ENCODE measurements at places on chromosomes 11 and 22.
A peak's percentile ranks its signal among the peaks of the same experiment; 100 is the strongest.

DNA sequence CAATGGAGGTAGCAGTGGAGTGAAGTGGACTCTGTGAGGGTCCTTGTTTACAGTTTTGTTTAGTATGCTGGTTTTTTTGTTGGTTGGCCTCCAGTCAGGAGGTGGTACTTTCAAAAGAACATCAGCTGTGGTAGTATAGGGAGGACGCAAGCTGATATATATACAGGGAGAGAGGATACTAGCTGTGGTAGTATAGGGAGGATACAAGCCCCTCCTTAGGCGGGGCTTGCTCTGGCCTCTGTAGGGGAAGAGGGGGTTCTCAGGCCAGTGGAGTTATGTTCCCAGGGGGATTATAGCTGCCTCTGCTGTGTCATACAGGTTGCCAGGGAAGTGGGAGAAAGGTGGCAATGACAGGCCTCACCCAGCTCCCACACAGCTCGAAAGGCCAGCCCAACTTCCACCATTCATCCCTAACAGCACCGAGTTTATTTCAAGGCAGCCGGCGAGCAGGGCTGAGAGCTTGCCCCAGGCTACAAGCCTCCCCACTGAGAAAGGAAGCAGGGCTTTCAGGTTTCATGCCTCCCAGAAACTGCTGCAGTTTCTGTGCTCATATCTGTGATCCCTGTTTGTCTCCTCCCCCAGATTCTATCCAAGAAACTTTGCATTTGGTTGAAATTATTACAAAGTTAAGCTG is 10.4 kb downstream of the OR52E6 start:
- DNase-seq: no peak

DNA sequence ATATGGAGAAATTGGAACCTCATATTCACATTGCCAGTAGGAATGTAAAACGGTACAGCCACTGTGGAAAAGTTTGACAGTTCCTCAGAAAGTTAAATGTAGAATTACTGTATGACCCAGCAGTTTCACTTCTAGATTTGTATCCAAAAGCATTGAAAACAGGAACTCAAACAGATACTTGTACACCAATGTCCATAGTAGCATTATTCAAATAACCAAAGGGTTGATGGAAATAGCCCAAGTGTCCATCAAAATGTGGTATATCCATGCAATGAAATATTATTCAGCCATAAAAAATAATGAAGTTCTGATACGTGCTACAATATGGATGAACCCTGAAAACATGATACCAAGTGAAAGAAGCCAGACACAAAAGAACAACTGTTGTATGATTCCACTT is 17.8 kb downstream of the PRRG4 start:
- DNase-seq: no peak

- no peak for DNase-seq
Measured at GRCh38 chr11:104476454-104476853, 312.5 kb upstream of the PDGFD start.

- DNase-seq: no peak
Measured at GRCh38 chr11:95991545-95991944, 67.6 kb upstream of the MTMR2 start.

DNA sequence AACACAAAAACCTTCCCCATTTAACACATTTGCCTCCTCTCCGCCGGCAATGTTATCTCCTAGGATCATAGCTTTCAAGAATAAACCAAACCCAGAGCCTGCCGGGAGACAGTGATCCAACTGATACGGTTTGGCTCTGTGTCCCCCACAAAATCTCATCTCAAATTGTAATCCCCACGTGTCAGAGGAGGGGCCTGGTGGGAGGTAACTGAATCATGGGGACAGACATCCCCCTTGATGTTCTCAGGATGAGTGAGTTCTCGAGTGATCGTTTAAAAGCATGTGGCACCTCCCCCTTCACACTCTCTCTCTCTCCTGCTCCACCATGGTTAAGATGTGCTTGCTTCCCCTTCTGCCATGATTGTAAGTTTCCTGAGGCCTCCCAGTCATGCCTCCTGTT is 33.3 kb downstream of the RBFOX2 start:
- DNase-seq: peak; percentile 39

DNA sequence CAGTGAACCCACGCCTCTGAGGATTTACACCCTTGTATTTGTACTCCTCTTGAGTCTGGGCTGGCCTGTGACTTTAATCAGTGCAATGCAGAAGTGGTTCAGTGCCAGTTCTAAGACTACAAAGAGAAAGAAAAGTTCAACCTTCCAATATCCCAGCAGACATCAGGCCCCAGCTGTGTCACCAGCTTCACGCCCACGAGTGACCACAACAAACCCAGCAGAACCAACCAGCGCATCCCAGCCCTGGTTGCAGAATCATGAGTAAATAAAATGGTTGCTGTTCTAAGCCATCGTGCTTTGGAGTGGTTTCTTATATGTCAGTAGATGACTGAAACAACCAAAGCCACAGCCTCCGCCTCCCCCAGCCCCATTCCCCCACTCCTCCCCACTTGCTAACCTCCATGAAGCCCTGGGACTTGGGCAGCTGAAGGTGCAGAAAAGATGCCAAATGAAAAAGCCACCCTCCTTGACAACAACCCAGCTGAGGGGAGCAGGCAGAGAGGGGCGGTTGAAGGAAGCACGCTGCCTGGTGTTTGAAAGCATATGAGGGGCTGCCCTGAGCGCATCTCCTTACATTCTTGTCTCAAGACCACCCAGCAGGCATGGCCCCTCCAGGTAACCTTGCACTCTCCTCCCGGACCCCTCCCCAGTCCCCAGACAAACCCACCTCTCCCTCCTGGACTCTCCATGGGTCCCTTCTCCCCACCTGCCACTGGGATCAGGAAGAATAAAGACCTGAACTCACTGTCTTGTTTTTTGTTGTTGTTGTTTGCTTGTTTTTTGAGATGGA is 20.9 kb downstream of the TSKU start:
- no peak for DNase-seq

- DNase-seq: no peak
Measured at GRCh38 chr11:9231848-9232177, 33.3 kb downstream of the DENND5A start.

GRCh38 chr11:92268546-92268945 is 43.9 kb downstream of the FAT3 start:
- no peak for DNase-seq

GRCh38 chr11:13964771-13965074 is 2.2 kb downstream of the SPON1 start:
- no peak for DNase-seq

DNA sequence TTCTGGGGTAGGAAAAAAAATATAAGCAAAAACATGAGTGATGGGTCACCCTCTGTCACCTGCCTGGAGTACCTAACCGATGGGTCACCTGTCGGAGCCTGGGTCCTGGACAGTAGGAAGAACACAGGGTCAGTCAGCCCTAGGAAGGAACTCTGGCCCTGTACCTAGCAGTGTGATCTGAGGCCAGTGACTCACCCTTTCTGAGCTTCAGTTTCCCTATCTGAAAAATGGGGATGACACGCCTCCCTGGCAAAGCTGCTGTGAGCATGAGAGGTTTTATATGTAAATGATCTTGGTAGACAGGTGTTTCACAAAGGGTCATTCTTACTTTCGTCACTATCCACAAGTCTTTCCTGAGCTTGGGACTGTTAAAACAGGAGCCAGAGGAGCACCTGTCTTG is 182.0 kb downstream of the ST3GAL4 start:
- DNase-seq: no peak

DNA sequence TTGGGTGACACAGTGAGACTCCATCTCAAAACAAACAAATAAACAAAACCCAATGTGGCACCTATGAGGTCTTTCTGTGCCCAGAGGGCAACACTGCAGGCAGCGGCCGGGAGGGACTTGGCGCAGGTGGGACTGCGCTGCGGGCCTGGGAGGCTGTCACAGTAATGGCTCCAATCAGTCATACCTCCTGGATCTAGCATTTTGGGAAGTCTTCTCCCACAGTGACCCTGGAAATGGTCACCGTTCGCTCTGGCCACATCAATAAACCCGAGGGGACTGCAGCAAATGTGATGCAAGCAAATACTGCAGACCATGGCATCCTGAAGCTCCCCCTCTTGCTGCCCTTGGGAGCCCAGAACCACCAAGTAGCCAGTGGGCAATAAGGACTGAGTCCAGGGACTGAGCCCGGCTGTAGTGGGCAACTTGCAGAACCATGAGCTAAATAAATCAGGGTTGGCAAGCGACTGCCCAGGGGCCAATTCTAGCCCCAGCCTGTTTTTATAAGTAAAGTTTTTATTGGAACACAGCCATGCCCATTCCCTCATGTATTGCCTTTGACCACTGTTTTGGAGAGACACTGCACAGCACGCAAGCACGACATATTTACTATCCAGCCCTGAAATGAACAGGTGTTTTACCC is 15.4 kb downstream of the SHANK2 start:
- no peak for DNase-seq

DNA sequence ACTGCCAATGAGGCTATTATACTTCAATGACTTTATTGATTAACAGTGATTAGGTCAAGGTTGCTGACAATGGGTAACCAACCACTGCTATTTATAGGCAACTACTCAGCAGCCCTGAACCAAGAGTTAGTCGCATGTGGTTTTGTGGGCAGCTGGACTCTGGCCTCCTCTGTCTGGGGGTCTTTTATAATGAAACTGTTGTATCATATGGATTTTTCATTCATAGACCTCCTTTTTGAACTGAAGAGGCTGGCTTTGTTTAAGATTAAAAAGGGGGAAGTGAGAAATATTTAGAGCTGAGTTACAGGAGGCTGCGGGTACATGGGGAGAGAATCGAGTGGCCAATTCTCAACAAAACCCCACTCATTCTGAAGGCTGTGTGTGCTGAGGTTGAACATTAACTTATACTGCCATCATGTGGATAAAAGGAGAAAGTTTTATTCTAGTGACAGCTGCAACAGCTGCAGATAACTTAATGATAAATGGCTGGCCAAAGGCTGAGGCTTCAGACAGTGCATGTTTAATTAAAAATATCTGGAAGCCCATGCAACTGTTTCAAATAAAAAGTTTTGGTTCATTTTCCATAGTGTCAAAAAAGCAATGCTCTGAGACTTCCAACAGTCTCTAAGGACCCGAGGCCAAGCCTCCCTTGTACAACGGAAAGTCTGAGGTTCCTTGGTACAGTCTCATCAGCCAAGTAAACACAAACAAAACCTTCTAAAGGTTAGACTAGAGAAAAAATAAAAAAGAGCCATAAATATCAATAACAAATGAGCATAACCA is 682.6 kb downstream of the KCNA4 start:
- no peak for DNase-seq

DNA sequence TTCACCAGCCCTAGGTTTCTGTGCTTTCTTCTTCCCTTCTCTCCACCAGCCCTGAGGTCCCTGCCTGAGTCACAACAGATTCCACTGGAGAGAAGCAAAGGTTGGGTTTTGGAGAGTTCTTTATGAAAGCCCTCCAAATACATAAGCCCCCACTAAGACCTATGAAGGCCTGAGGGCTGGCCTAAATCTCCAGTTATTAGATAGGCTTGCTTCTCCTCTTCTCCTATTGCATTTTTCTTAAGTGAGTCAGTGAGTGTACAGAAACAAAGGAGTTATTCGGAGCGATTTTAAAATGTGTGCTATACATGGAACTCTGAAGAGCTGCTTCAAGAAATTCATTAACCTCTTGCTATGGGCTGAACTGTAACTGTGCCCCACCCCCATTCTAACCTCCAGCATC is 1057.3 kb downstream of the OPCML start:
- DNase-seq: no peak

DNA sequence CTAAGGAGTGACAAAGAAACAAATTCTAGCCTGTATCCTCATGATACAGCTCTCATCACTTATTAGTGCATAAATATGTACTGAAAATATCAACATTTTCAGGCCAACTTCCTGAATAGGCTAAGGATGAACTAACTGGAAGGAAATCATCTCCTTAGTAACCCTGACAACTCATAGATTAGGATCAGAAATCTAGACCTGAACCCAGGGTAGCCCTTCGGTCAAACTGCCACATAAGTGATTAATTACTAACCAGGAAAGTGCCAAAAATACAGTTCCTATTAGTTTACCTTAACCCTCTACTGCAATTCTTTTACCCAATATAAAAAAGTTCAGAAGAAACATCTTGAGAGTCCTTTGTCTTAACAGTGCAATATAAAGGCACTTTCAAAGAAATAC is 40.0 kb downstream of the AMBRA1 start:
- DNase-seq: no peak

DNA sequence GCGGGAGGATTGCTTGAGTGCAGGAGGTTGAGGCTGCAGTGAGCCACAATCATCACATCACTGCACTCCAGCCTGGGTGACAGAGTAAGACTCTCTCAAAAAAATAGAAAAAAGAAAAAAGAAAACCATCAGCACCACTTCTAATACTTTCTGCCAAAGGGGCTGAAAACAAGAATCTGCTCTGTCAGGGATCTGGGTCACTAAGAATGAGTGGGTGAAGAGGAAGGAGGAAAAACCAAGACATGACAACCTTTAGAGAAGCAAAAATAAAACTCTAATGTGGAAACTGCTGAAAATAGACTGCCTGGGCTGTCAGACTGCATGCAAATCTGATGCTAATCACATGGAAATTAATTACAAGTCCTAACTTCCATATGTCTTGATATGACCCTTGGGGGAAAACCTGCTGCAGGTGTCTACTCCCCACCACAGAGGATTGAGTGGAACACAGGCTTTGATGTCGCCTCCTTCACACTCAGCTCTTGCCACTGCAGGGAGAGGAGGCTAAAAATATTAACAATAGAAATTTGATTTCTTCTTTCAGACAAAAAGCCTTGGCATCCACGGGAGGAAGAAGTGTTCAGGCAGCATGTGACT is 62.5 kb upstream of the CRTAM start:
- no peak for DNase-seq

DNA sequence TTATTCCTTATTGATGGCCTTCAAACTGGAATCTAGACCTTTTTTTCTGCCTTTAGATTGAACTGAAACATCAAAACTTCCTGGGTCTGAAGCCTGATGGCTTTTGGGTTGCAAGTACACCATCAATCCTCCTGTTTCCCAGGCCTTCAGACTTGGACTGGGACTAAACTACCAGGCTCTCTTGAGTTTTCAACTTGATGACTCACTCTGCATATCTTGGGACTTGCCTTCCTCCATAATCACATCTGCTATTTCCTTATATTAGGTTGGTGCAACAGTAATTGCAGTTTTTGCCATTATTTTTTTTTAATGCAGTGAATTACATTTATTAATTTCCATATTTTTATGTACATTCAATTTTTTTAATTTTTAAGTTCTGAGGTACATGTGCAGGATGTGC is 7.0 kb downstream of the OR51B5 start:
- no peak for DNase-seq

- peak; percentile 81 for DNase-seq
Measured at GRCh38 chr11:128621601-128622501, 34.5 kb upstream of the ETS1 start.

DNA sequence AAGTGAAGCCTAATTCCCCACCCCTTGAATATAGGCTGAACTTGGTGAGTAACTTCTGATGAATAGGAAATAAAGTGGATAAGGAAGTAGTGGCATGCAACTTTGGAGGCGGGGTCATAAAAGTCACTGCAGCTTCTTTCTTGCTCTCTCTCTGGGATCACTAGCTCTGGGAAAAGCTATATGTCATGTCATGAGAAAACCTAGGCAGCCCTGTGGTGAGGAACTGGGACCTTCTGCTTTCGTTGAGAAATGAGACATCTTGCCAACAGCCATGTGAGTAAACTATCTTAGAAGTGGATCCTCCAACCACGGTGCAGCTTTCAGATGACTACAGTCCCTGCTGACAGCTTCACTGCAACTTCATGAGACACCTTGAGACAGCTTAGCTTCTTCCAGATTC is 15.7 kb downstream of the ZNF214 start:
- no peak for DNase-seq

Data from right hindlimb (tissue), 1 donor.